ENCODE measurements at places on chromosomes 11 and 22.

DNA sequence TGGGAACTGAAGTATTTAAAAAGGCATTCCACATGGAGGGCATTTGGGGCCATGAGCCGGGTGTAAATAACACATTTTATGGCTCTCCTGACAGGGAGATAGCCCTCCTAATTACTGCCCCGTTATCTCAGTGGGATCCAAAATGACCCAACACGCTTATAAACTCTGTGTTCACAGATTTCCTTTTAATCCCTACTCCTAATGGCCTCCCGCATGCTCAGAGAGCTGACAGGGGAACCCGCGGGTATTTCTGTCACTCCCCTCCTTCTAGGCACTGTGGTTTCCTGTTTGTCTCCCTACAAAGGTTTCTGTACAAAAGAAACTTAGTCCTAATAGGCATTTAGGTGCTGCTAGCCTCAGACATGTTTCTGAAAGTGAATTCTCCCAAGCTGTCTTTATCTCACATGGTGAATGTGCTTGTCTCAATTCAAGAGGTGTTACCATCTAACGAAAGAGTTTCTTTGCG, 202.8 kb upstream of the SEZ6L start:
- no peak for ATAC-seq

DNA sequence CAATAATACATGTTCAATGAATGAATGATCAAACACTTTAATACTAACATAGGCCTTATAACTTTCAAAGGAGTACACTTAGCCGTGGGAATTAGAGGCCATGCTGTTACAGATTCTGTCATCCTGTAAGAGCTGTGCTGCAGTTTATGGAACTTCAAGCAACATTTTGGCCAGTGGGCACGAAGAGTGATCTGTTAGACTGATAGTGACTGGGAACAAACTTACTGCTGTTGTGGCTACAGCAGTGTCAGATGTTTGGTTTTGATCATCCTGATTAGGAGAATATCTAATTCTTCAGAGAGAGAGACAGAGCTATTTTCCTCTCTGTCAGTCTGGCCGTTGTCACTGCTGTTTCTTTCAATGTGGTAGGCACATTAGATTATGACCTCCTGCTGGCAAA, 348.9 kb downstream of the NELL1 start:
- ATAC-seq: no peak

- no peak for ATAC-seq
Measured at GRCh38 chr11:116980136-116980793, 118.0 kb downstream of the SIK3 start.

GRCh38 chr11:72534371-72535193, 100.3 kb upstream of the CLPB start:
- no peak for ATAC-seq

DNA sequence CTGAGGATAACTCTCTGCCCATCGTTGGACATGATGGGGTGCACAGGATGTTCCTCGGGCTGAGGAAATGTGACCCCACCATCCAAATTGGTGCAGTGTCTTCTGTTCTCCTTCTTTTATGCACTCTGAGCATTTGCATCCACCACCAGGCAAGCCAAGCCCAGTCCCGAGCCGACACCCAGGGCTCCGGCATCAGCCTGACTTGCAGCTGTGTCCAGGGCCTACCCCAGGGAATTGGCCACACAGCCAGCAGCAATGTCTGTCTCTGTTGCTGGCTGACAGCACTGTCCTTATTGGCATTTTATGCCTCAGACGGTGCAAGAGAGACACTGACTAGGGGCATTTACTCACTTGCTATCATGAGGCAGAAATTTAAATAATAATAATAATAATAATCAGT, 25.4 kb upstream of the CPT1A start:
- ATAC-seq: no peak

GRCh38 chr22:44639891-44640617, 62.0 kb upstream of the PRR5 start:
- no peak for ATAC-seq

- no peak for ATAC-seq
Measured at GRCh38 chr11:127804747-127805400, 782.5 kb downstream of the ETS1 start.

DNA sequence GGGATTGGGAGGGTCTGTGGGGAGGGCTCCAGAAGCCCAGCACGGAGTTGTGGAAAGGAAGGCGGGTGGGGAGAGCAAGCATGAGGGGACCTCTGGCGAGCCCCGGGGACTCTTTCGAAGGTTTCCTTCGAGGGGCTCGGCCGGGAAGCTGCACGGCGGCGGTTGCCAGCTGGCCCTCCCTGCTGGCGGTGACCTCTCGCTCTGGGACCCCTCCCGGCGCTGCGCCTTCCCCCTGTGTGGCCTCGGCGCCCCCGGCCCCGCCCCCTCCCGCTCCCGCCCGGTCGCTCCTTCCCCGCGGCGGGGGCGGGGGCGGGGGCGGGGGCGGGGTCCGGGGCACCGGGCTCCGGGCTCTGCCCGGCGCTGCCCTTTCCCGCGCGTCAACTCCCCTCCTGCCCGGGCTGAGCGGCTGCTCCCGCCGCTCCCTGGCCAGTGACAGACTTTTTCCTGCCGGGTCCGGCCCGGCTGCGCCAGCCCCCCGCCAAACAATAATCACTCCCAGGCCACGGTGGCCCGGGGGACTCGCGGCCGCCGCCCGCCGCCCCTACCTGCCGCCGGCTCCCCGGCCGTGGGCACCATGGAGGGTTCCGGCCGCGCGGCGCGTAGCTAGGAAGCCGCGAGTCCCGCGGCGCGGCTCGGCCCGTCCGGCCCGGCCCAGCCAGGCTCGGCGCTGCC, 941 bp downstream of the CLCF1 start:
- ATAC-seq: peak; percentile 6

DNA sequence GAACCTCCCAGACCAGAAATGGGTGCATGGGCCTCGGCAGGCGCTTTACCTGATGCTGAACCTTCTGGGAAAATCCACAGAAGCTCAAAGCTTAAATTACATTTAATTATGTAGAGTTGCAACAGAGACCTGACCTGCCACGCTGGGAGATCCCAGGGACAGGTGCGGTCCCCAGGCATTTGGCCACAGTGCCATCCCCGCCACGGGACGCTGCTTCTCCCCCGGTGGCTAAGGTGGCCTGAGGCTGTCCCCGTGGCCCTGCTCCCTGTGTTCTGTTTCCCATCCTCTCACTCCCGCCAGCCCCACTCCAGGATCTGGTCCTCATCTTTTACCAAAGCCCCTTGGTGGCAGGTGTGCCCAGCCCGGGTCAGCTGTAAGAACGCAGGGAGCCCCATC, 39.6 kb downstream of the GRAMD4 start:
- ATAC-seq: no peak

DNA sequence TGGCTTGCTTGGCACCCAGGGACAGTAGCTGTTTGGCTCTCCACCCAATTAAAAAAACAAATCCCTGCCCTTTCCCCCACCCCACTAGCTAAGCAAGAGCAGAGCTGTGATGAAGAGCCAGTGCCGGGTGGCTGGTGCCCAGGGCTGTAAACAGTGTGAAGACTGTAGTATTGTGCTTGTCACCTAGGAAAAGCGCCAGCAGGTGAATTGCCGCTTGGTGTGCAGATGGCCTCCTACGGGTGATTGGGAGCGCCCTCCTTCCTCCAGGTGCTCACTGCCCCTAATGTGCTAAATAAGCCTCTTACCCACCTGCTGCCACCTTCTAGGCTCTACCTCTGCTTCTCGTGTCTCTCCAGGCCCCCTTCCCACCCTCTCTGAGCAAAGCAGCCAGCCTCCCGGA, 18.4 kb upstream of the RAPSN start:
- no peak for ATAC-seq

GRCh38 chr11:446891-447290, 3.2 kb upstream of the PTDSS2 start:
- ATAC-seq: no peak

- no peak for ATAC-seq
Measured at GRCh38 chr22:45999379-45999971, 22.5 kb upstream of the WNT7B start.

- ATAC-seq: no peak
Measured at GRCh38 chr11:73656985-73657384, 10.6 kb downstream of the PLEKHB1 start.

DNA sequence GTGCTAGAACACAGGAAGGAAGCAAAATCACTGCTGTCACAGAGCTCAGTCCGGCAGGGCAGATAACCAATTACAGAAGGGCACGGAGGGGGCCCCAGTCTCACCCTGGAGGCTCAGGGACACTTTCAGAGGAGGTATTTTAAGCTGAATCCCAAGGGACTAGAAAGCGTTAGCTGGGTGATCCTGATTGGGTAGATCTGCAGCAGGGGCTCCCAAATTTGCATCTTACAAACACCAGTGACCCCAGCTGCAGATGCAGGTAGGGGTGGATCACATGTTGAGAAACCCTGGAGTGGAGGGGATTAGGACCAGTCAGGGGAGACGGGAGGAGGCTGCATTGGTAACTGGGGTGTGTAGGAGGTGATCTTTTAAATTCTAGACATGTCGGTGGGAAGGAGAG, 91.4 kb downstream of the CSNK2A3 start:
- ATAC-seq: no peak

GRCh38 chr22:48351376-48352085, 1476.1 kb downstream of the BRD1 start:
- no peak for ATAC-seq

DNA sequence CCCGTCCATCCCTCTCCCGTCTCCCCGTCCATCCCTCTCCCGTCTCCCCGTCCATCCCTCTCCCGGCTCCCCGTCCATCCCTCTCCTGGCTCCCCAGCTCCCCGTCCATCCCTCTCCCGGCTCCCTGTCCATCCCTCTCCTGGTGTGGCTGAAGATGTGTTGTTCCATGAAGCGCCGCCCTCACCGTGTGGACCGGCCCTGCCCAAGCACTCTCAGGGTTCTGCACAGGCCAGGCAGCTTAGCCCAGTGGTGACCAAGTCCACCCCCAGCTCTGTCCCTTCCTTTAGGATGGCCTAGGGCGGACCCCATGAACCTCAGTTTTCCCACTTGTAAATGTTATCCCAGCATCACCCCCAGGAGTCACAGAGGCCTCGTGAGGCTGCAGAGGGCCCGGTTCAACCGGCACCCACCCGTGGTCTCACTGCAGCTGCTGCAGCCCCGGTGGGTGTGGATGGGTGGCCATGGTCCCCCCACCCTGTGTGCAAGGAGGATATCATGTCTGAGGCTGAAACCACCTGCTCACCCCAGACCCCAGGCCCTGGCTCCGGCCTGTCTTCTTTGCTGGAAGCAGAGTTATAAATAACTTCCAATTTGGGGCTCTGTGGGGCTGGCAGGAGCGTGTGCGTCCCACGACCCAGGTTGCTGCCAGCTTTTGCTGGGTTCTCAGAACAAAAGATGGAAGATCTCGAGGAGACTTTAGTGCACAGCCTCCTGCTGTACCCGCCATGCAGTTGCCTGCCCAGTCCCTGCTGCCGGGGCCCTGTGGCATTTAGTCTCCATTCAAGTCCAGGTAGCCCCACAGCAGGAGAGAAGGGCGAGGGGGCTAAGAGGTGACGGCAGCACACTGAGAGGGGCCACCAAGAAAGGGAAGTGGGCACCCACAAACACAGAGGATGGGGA, 1147.8 kb downstream of the BRD1 start:
- no peak for ATAC-seq

- ATAC-seq: no peak
Measured at GRCh38 chr11:134151083-134151747, 72.6 kb downstream of the NCAPD3 start.

- no peak for ATAC-seq
Measured at GRCh38 chr11:20081336-20081735, 78.9 kb downstream of the DBX1 start.

- no peak for ATAC-seq
Measured at GRCh38 chr11:2662430-2663299, 37.1 kb downstream of the KCNQ1OT1 start.

GRCh38 chr22:27786291-27786932, 15.1 kb downstream of the MN1 start:
- ATAC-seq: peak; percentile 44

GRCh38 chr22:49350441-49351121, 477.1 kb downstream of the BRD1 start:
- ATAC-seq: no peak

GRCh38 chr11:110317516-110317932, 21.1 kb upstream of the RDX start:
- no peak for ATAC-seq

- no peak for ATAC-seq
Measured at GRCh38 chr11:82738091-82738490, 4.4 kb upstream of the FAM181B start.

- ATAC-seq: no peak
Measured at GRCh38 chr11:25065746-25066145, 568.9 kb downstream of the LUZP2 start.

GRCh38 chr11:128472128-128473089, 114.9 kb downstream of the ETS1 start:
- no peak for ATAC-seq

- ATAC-seq: no peak
Measured at GRCh38 chr11:44327730-44328129, 17.8 kb upstream of the ALX4 start.

- no peak for ATAC-seq
Measured at GRCh38 chr11:17457396-17458173, 19.1 kb downstream of the ABCC8 start.

DNA sequence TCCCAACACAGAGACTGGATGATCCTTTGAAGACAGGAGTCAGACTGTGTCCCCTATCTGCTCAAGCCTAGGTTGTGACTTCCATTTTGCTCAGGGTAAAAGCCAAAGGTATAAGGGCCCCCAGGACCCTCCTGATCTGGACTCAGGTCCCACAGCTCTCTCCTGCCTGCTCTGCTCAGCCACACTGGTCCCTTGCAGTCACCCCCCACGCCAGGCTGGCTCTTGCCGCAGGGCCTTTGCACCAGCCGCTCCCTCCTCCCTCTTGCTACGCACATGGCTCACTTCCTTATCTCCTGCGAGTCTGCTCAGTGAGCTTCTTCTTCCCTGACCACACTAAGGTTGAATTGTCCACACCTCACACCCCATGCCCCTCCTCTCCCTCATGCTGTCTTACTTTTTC, 28.4 kb upstream of the CACNG2 start:
- ATAC-seq: no peak

DNA sequence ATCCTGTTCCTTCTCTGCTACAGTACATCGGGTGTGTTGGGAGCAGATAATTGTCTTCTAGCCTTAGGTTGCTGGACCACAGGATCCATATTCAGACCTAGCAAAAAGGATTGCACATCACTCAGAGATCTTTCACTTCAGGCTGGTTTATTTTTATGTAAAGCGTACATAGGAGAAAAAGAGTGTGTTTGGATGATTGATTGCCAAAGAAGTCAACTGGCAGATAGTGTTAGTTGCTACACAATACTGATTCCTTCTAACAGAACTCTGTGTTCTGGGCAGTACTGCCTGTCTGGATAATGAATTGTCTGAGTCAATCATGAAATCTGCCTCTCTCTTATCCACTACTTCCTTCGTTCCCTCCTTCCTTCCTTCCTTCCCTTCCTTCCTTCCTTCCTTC, 31.0 kb upstream of the PGM2L1 start:
- no peak for ATAC-seq

Measured in gastroesophageal sphincter (tissue), 4 donors.